Hepatic stellate cell (primary cell): ENCODE measurements at places on chromosomes 13 and 19.

DNA sequence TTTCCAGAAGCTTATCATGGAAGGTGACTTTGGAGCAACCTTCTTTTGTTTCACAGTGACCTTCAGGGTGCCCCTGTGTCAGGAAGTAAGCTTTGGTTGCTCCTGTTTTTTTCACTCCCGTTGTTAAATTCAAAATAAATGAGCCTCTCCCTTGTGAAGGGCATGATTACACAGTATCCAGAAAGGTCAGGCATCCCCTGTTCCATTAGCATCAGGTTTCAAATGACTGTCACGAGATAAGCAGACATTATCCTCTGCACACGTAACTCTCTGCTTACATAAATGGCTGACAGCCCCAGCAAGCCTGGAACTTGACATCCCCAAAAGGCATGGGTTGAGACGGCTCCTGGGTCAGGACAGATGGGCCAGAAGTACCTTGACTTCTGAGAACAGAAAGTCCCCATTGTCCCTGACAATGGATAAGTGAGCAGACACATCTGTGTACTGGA is 52.0 kb downstream of the RAB20 start:
- DNase-seq: no peak

DNA sequence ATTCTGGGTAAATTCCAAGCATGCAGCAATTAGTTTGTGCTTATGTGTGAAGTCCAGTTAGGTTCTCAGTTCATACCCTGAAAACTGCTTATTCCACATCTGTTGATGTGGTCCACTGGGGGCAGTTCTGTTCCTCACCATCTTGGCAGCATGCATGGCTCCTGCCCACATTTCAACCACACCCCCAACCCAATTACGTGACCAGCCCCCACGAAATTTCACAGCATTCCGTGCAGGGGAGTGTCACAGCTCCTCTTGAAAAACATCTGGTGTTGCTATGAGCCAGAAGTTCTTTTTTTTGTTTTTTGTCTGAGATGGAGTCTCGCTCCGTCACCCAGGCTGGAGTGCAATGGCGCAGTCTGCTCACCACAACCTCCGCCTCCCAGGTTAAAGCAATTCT is 9.1 kb upstream of the ERVK3-1 start:
- no peak for DNase-seq

DNA sequence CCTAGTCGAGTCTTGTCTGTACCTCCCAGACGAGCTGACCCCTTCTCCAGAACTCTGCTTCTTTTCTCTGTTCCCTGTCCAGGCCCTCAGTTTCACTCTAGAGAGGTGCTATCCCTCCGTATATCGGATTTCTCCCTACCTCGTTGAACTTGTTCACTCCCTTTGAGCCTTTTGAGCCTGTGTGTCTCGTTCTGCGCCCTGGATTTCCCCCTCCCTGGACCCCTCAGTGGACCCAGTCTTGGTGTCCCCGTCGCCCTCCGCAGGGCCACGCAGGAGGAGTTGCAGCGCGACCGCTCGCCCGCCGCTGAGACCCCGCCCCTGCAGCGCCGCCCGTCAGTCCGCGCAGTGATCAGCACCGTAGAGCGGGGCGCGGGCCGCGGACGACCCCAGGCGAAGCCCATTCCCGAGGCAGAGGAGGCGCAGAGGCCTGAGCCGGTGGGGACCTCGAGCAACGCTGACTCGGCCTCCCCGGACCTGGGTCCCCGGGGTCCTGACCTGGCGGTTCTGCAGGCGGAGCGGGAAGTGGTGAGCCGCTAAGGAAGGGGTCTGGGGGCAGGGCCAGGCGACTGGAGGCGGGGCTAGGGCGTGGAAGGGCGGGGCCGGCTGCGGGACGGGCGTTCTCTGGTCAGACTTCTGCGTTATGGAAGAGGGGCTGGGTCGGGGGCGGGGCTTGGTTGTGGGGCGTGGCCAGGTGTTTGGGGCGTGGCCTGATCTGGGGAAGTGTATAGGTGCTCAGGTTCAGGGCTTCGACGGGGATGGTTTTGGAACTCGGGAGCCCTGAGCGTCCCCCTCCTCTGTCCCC is 5.5 kb downstream of the EPS8L1 start:
- DNase-seq: peak; percentile 63

DNA sequence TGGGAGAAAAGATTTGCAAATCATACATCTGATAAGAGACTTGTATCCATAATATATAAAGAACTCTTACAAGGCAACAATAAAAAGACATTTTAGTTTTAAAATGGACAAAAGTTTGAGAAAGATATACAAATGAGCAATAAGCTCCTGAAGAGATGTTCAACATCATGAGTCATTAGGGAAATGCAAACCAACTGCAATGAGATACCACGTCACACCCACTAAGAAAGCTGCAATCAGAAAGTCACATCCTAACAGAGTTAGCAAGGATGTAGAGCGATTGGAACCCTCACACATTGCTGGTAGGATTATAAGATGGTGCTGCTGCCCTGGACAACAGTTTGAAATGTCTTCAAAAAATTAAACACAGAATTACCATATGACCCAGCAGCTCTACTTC is 50.3 kb downstream of the GSX1 start:
- DNase-seq: no peak

DNA sequence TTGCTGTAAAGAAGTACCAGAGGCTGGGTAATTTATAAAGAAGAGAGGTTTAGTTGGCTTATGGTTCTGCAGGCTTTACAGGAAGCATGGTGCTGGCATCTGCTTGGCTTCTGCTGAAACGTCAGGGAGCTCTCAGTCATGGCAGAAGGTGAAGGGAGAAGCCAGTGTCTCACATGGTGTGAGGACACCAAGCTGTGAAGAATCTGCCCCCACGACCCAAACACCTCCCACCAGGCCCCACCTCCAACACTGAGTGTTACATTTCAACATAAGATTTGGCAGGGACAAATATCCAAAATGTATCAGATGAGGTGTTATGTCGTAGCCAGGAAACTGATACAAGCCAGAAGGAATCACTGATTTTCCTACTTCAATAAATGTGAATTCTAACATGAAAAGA is 136.5 kb downstream of the CYSLTR2 start:
- DNase-seq: no peak

- no peak for DNase-seq
Measured at GRCh38 chr13:42484386-42484785, 89.6 kb upstream of the TNFSF11 start.

- DNase-seq: no peak
Measured at GRCh38 chr13:23202383-23202782, 21.6 kb downstream of the SGCG start.

GRCh38 chr19:21483589-21484170 is 21.7 kb upstream of the ZNF429 start:
- DNase-seq: no peak

GRCh38 chr13:45109102-45109720 is 11.1 kb upstream of the GTF2F2 start:
- DNase-seq: no peak
